Lung (tissue), 17 donors: ENCODE measurements at places on chromosomes 12 and 14.

DNA sequence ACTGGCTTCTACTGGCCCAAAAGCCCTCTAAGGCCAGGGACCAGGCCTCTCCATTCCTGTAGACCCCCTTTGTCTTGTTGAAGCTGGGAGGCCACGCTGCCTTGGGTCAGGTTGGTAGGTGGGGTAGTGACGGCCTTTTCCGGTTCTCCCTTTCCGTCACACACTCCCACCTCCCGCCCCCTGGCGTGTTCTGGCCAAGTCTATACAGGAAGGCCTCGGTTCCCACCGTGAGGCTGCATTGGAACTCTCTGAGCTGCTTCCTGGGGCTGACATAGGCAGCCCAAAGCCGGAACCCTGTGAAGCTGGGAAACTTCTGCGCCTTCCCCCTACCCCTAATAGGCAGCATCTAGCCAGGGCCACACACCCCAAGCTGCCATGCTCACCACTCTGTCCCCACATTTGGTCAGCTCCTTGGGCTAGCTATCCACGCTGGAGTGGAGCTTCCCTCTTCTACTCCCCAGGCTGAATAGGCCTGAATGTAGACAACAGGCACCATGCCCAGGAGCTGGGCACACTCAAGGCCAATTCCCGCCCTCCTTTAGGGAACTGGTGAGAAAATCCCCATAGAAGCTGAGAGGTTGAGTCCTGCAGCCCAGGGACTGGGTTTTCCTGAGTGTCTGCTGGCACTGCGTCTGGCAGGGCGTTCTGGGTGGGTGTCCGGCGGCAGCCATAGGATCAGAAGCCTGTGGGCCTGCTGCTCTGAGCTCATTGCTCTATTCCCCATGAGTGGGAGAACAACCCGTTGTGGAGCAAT is 35.7 kb downstream of the RIN3 start:
- no peak for DNase-seq

- DNase-seq = no peak
Measured at GRCh38 chr12:67414011-67414715, 145.0 kb downstream of the CAND1 start.

DNA sequence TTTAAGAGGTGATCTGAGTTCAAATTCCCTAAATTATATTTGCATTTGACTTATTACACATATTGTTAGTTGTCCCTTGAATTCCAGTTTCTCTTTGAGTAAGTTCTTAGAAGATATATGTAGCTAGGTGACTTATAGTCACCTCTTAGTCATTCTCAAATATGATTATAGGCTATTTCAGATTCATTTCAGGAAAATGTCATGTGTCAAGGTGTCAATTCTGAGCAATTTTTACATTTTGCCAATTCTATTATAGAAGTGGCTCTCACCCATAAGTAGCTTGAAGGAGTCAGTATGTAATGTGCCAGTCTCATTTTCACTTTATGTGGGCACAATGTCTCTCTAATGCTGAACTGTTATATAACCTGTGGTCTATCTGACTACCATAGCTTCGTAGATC is 623.4 kb downstream of the DIO2 start:
- no peak for DNase-seq

- DNase-seq = no peak
Measured at GRCh38 chr12:113860059-113860820, 105.9 kb downstream of the RBM19 start.

DNA sequence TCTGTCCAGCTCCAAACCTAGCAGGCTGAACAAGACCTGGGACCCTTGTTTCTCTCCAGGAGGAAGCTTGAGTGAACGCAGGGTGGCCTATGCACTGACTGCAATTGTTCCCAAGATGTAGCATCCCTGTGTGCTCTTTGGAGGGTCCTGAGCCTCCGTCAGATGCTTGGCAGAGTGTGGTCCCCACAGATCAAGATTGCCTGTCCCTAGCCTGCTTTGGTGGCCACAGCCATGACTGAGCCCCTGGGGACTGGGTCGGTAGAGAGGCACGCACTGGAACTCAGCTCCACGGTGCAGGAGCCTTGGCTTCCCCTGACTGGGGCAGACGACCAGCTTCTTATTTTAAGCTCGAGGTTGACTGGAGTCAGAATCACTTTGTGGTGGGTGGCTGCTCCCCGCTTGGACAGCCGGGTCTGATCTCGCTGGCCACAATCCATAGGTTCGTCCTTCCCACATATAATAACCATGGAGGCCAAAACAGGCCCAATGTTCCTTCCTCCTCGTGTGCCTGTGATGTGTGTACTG is 97.8 kb downstream of the LGMN start:
- DNase-seq = no peak

GRCh38 chr12:57850854-57851430 is 4.4 kb upstream of the CTDSP2 start:
- no peak for DNase-seq

DNA sequence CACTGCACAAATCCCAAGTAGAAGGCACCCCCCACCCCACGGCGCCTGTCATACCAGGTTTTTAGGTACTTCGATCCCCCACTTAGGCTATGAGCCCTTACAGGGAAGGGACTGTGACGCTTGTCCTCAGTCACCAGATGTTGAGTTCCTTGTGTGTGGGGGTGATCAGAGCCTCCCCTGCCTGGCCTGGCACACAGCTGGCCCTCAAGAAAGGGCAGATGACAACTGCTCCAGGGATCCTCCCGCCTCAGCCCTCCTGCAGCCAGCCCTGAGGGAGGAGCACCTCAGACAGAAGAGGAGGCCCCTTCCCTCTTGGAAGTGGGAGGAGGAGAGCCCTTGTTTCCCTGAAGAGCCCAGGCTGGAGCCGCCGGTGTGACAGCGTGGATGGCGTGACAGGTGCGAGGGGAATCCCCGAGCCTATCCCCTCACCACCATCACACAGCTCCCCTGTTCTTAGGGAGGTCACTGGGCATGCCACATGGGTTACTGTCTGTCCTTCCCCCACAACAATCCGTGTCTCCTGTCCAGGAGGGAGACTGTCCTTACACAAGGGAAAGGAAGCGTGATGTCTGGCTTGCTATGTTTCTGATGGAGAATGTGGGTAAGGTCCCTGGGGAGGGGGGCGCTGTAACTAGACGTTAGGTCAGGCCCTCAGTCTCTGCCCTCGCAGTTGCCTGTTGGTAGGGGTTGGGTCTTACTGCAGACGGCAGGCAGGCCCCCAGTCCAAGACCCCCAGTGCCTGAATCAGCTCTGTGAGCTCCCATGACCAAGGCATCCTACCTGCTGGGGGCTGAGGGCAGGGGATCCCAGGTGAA is 31.4 kb downstream of the P2RX4 start:
- no peak for DNase-seq

GRCh38 chr14:104220215-104221070 is 82.1 kb downstream of the KIF26A start:
- DNase-seq = peak; percentile 63

GRCh38 chr12:123912415-123913380 is 59.9 kb downstream of the CCDC92 start:
- DNase-seq = peak; percentile 56

GRCh38 chr12:122996188-122996601 is 15.7 kb downstream of the ARL6IP4 start:
- no peak for DNase-seq

- DNase-seq = no peak
Measured at GRCh38 chr12:533718-534117, 74.0 kb downstream of the B4GALNT3 start.

- no peak for DNase-seq
Measured at GRCh38 chr12:52013626-52014310, 7.0 kb downstream of the TAMALIN start.

GRCh38 chr12:52879394-52880351 is 25.2 kb downstream of the KRT8 start:
- DNase-seq = peak; percentile 91

DNA sequence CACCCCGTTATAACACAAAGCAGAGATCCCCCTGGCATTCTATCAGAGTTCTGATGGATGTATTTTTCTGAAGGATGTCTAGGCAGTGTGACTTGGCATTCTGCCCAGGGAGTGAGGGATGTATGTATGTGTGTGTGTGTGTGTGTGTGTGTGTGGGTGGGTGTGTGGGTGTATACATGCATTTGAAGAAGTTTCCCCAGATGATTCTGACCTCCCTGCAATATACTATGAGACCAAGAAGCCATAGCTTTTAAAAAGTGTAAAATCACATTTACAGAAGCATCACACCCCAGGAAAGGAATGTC is 59.7 kb upstream of the NAP1L1 start:
- peak; percentile 59 for DNase-seq

DNA sequence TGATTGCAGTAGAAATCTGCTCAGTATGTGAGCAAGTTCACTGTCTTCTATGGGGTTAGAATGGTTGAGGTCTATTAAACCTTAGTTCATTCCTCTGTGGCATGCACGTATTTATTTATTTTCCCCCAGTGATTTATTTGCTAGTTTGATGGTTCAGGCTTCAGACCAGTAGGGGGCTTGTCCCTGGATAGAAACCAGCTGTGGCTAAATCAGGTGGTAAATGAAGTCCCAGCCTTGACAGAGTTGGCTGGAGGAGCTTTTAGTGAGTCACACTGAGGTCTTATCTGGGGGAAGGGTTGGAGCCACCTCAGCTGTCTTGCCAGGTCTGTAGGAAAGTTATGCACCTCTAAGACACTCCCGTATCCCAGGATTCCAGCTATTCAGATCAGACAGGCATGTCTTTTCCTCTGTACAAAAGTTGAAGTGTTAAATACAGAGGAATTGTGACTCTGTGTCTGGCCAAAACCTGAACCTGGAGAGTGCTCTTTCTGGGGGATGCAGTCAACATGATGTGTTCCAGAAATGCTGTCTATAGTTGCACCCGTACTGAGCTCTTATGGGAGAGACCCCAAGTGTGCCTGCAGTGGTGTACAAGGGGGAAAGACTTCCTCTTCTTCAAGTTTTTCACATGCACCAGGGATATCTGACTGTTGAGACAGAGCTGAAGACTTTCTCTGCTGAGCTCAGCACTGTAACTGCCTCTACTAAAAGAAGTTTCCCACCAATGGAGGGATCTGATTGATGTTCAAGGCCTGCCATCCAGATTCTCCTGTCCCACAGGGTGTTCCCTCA is 1322.1 kb downstream of the TMEM121 start:
- DNase-seq = no peak

GRCh38 chr12:64469455-64470142 is 17.7 kb downstream of the TBK1 start:
- no peak for DNase-seq

DNA sequence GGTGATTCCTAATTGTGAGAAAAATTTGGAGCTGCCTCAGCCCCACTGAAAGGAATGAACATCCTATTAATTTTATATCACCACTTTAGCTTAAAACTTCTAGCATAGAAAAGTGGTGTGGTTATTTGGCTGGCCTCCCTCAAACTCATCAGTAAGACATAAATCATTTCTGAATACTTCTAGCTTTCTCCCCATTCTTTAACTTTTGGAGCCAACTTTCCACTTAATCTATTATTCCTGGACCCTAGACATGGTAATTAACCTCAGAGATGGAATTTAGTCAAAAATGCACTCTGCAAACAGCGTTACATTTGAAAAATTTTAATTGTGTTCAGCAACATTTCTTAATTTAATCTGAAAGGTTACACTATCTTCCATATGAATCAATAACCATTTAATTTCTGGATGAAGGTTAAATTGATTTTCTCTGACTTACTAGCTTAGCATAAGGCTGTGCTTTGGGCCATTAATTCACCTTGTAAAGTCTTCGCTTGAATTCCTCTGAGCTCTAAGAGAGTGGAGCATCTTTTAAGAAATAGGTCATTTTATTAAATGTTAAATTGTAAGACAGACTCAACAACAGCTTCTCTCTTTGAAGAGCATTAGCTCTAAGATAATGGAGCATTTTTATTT is 753.6 kb upstream of the STXBP6 start:
- DNase-seq = no peak

DNA sequence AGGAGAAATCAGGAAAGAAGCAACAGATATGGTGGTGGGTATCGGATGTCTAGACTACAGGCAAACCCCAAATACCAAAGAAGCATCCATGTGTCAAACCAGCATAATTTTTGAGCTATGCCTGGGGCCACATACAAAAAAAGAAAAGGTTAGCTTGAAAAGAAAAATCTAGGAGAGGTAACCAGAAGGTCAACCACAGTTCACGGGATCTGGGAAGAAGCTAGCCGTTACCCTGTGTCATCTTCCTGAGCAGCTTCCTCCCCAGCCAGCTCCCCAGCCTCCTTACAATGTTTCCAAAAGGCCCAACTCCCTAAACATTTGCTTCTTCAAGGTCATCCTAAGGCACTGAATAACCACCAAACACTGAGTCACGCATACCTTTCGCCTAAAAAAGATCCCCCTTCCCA is 3.1 kb downstream of the SINHCAF start:
- no peak for DNase-seq

GRCh38 chr12:104741077-104741476 is 217.0 kb downstream of the SLC41A2 start:
- no peak for DNase-seq

- peak; percentile 58 for DNase-seq
Measured at GRCh38 chr14:95507174-95507573, 9.3 kb downstream of the SYNE3 start.

GRCh38 chr14:64983439-64984310 is 3.0 kb upstream of the FNTB start:
- DNase-seq = peak; percentile 39

- DNase-seq = peak; percentile 50
Measured at GRCh38 chr12:110020956-110021355, 21.7 kb downstream of the ANKRD13A start.

GRCh38 chr14:101687756-101688546 is 73.6 kb upstream of the PPP2R5C start:
- DNase-seq = no peak

- DNase-seq = no peak
Measured at GRCh38 chr14:78440356-78440894, 270.3 kb downstream of the NRXN3 start.
